IPS DF 6.9 (cell line): ENCODE measurements at places on chromosomes 1 and 21.

GRCh38 chr1:36177589-36178431, 21.9 kb downstream of the MAP7D1 start:
- DNase-seq: no peak

DNA sequence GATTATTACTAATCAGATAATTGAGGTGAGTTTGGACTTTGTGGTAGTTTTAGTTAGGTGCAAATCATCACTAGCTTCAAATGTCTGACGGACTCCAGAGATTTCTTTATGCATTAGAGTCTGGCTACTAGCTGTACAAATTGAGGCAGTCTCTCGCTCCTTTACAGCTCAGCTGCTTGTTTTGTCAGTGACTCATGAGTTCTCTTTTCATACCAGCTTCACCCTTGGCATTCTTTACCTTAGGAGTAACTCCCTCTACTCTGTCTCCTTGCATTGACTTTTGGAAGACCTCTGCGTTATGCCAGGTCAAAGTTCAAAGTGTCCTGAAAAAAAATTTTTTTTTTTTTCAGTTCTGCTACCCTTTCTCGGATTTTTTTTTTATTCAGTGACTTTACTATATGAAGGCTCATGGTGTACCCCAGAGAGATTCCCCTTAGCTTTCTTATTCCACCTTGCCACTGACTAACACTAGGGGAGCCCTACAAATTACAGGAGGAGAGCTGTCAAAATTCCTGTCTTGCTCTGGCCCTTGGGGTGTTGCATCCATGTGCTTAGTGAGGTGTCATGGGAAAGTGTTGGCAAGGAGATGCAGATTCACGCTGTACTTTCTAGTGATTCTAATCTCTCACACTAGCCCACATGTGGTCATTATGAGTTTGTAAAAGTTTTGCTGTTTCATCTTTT, 576.6 kb downstream of the ADGRL2 start:
- DNase-seq: no peak

DNA sequence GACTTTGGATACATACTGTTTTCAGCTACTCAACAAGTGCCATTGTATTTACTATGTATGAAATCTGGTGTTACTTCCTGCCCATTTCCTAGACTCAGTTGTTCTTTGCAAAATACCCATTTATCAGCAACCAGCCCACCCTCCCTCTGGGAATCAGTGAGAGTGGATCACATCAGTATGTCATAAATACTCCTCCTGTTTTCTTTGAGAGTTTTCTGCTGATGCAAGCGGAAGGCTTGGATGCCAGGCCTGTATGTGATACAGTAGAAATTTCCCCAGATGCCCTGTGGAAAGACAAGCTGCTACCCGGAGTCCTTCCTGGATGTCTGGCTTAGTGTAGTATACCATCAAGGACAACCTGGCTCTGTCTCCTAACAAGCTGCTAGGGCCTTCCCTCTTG, 2.4 kb upstream of the PTPRC start:
- DNase-seq: no peak

- DNase-seq: no peak
Observed at GRCh38 chr1:246460406-246460805, 46.7 kb downstream of the SMYD3 start.

DNA sequence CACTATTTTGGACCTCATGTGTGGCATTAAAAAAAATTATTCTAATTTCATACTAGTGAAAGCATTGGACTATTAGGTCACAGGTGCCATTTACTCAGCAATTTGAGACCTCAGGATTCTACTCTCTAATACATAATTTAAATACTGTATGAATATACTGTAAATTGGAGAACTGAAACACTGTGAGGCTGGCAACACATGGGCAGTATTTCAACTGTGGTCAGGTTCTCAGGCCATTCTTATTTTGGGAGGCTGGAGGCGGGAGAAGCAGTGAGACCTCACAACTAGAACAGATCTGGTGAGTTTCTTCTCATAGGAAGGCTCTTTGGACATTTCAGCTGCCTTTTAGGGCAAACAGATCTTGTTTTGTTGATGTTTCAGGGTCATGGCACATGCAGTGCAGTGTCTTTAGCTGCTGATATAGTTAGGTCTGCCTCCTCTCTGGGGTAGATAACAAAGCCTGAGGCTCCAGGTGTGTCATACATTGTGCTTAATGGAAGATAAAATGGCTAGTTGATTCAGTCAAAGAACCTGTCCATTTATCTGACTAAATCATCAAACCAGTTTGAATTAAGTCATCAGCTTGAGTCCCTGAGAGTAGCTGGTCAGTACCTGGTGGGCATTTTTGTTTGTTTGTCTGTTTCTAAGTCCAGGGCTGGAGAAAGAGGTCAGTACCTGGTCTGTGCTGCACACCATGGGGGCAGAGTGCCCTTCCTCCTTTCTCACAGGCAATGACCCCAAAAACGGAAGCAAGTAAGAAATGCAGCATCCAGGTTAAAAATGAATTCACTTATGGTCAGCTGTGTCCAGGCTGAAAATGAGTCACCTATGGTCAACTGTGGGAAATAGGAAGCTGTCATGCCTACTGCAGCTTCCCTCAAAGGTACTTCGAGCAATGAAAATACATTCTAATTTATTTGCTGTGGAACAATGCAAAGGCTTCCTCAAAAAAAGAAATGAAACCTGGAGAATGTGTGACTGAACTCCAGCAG, 216.2 kb downstream of the SDCCAG8 start:
- no peak for DNase-seq

DNA sequence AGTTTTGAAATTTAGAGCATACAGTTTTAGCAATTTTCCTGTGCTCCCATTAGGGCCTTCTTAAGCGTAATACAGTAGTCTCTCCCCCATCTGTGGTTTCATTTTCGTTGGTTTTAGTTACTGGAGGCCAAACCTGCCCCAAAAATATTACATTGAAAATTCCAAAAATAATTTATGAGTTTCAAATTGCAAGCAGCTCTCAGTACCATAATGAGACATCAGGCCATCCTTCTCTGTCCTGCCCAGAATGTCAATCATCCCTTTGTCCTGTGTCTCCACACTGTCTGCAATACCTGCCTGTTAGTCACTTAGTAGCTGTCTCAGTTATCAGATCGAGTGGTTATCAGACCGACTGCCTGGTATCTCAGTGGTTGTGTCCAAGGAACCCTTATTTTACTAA, 45.4 kb downstream of the ADSS2 start:
- no peak for DNase-seq

GRCh38 chr21:38984982-38985567, 179.3 kb downstream of the ETS2 start:
- DNase-seq: no peak

GRCh38 chr1:194013561-194013960, 827.1 kb upstream of the B3GALT2 start:
- DNase-seq: no peak

DNA sequence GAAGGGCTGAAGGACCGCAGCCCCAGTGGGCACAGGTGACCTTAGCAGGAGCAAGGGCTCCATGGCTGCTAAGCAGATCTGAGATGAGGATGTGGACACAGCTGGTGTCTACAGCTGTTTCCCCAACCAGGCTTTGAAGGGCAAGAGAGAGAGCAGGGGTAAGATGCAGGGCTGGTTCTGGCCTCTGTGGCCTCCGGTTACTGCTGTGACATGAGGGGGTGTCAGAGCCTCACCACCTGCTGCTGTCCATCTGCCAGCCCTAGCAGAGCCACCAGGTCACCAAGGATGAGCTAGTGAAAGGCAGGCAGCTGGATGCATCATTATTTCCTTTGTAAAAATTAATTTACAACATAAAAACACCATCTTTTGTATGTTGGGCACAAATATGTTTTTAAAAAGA, 33.4 kb downstream of the OBSCN start:
- no peak for DNase-seq

DNA sequence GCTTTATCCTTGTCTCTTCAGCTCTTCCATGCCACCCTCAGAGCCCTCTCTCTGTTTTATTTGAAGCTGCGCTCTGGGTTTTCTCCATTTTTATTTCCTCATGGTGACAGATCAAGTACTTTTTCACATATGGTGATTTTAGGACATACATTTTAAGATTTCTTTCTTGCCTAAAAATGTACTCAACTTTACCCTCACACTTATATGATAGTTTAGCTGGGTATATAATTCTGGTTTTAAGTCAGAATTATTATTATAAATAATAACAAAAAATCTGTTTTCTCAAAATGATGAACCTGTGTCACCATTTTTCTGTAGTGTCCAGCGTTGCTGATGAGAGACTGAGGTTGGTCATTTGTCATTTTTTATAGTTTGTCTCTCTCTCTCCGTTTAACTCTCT, 754 bp upstream of the KRTAP10-5 start:
- DNase-seq: no peak

DNA sequence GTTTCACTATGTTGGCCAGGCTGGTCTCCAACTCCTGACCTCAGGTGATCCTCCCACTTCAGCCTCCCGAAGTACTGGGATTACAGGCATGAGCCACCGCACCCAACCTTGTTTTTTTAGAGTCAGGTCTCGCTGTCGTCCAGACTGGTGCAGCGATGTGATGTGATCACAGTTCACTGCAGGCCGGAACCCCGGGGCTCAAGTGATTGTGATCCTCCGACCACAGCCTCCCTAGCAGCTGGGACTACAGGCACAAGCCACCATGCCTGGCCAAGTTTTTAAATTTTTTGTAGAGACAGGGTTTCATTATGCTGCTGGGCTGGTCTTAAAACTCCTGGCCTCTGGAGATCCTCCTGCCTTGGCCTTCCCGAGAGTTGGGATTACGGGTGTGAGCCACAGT, 46.1 kb upstream of the LIN9 start:
- no peak for DNase-seq

DNA sequence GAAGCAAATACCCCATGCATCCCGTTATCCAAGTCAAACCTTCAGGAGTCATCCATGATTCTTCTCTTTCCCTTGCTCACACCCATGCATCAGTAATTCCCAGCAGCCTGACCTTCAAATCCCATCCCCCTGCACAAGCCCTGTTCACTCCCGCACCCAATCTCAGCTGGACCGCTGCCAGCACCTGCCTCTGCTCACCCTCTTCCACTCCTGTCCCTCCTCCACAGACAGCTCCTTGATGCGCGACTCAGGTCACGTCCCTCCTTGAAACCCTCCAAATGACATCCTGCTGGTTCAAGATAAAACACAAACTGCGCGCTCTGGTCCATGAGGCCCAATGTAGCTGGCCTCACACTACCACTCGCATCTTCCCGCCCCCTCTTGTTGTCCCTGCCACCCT, 43.4 kb upstream of the MPZL1 start:
- no peak for DNase-seq

GRCh38 chr1:115289940-115290339, 48.1 kb downstream of the NGF start:
- DNase-seq: no peak

DNA sequence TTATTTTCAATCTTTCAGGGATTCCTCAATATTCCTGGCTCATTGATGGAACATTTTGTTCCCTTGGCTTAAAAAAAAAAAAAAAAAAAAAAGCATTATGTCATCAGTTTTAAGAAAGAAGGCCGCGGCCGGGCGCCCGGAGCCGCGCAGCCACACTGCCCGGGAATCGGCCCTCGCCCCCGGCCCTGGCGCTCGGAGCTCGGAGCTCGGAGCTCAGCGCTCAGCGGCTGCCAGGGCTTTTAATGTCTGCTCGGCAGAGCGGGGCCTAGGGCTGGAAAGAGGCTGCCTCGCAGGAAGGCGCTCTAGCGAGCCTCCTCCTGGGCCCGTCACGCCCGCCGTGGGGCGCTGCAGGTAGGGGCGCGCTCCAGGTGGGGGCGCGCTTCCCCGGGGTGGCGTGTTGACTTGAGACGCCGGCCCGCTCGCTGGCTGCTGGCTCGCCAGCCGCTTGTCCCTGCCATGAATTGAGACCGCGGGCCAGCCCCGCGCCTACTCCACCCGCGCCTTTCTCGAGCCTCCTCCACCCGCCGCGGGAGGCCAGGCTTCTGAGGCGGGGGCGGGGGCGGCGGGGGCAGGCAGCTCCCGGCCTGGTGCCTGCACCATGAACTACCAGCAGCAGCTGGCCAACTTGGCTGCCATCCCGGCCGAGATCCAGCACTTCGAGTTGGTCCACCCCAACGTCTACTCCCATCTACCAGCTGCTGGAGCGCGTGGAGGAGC, 5.4 kb upstream of the TDRD5 start:
- no peak for DNase-seq

DNA sequence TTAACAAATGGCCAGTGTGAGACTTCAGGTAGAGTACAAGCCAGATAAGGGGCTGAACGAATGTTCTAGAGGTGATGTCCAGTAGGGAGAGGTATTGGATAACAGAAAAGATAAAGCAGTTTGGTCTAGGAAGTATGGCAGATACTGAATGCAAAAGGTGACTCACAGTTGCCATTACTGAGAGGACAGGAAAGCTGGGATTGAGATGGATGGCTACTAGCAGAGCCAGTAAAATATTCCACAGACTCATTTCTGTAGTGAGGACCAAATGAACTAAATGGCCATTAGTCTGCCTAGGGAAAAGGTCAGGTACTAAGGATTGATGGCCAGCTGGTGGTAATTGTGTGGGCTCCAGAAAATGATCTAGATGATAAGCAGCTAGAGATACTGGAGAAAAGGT, 11.5 kb downstream of the MACO1 start:
- DNase-seq: no peak

DNA sequence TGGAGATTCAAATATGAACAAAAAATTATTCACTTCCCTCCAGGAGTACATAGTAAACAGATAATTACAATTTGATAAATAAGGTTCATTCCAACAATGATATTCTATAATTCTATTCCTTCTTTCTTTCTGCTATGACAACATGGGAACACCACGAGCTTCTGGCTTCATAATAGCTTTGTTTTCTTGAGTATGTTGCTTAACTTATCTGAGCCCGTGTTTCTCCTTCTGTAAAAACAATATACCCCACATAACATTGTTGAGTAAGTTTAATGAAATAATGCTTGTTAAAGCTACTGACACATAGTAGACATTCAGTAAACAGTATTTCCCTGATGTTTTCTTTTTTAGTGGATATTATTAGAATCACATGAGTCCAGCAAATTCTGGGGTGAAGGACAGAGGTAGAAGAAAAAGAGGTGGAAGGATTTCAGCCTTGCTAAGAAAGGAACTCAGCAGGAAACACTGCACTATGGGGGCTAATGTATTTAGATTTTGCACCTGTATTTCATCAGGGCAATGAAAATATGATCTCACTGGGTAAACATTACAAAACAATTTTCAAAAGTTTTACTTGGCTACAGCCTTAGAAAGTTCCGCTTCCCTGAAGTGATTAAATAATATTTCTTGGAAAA, 430.8 kb upstream of the C1orf87 start:
- no peak for DNase-seq

DNA sequence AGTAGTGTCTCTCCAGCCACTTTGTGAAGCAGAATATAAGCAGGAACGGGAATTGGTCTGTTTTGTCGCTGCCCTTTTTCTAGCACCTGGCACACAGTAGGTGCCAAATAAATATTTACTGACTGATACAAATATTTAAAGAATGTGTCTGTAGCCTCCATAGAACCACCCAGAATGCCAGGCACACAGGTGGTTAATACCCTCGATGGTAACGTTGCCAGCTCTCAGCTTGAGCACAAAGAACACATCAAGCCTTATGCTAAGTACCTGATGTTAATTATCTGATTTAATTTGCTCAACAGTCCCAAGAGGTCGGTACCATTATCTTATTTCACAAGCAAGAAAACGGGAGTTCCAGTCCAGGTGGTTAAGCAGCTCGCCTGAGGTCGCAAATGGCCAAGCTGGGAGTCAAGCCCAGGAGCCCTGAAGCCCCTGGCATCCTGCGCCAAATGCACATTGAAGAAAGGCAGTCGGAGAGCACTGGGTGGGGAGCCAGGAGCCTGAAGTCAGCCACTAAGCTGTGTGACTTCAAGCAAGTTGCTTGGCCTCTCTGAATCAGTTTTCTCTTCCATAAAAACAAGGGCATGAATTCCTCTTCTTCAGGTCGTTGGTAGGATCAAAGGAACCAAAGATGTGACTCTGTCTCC, 26.4 kb downstream of the HSPG2 start:
- no peak for DNase-seq

GRCh38 chr1:85137660-85138059, 63.2 kb downstream of the SYDE2 start:
- DNase-seq: no peak
